Heart left ventricle (tissue), 16 donors: ENCODE measurements at places on chromosomes 5 and 9.

GRCh38 chr9:108672475-108673190, 183.2 kb downstream of the ACTL7B start:
- DNase-seq = no peak

GRCh38 chr9:100939636-100940035, 88.9 kb upstream of the PLPPR1 start:
- DNase-seq = no peak

- DNase-seq = no peak
Observed at GRCh38 chr5:40437452-40437861, 242.3 kb upstream of the PTGER4 start.

DNA sequence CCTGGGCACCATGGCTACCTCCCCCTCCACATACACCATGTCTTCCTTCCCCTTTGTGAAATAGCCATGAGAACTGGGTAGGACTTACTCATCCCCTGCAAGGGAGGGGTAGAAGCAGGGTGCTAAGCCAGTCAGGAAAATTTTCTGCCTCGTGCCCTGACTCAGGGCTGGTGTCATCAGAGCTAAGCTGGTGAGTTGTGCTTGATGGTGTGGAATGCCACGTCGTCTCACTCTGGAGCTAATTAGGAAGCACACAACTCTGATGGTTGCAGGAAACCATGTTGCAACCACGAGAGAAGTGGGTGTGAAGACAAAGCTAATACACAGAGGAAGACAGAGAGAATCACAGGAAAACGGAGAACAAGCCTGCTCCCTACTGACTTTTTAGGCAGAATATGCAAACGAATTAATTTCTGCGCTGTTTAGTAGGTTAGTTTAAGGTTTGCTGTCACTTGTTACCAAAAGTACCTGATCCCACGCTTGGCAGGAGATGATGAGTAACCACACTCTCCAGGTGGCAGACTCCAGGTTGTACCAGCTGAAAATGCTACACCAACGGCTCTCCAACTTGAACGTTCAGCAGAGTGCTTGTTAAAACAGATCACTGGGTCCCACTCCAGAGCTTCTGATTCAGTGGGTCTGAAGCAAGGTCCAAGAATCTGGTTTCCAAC, 54.5 kb downstream of the STK10 start:
- no peak for DNase-seq

- no peak for DNase-seq
Observed at GRCh38 chr5:29134418-29134817, 2059.1 kb upstream of the CDH6 start.

- DNase-seq = no peak
Observed at GRCh38 chr9:21505425-21506179, 23.5 kb upstream of the IFNE start.

DNA sequence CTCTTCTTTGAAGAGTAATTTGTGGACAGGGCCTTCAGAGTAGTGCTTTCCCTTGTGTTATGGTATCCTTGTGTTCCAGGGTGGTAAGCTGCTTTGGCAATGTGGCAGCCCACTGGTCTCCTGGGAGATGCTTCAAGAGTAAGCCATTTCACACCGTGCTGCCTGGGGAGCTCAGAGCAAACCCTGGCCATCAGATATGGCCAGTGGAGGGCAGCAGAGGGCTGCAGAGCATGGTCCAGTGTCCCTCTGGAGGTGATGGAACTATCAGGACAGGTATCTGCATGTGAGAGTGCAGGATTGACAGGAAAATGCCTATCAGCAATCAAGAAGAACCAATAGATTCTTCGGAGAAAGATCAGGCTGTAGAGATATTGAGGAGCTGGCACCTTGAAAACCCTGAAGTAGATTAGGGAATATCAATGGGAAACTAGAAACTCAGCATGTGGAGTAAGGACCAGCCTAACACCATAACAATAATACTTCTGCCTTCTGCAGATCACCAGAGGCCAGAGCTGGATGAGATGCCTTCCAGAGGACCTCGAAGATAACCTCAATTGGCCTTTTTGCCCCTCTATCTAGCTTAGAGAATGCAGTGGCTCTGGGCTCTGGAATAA, 90.8 kb downstream of the PLPPR1 start:
- peak; percentile 29 for DNase-seq

- no peak for DNase-seq
Observed at GRCh38 chr5:110932755-110933488, 138.6 kb upstream of the TSLP start.

- peak; percentile 89 for DNase-seq
Observed at GRCh38 chr9:1009101-1009707, 32.7 kb downstream of the DMRT3 start.

DNA sequence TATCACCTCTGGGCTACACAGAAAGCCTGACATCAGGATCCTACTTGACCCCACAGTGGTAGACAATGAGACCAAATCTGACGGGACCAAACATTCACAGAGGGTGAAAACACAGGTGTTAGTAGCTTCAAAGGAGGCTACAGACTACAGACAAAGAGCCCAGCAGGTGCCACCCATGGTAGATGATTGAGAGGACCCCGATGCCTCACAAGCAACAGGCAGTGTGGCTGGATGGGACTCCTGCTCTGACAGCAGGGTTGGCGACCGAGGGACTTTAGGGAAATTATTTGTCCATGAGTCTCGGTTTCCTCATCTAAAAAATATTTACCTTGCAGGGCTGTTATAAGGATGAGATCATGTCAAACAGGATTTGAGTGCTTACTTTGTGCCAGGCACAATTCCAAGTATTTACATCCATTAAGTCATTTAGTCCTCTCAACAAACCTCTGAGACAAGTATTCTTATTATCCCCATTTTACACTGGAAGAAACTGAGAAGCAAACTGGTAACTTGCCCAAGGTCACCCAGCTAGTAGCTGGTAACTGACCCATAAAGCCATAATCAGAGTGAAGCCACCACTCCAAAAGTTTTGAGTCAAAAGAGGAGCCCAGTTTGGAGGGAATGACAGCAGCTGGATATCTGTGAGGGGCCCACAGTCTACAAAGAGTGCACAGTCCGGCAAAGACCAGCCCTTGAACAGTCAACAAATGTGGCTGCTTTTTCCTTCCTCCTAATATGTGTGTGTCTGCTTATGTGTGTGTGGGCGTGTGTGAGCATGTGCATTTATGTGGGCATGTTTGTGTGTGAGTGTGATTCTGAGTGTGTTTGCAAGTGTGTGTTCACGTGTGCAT, 502.0 kb downstream of the BNC2 start:
- no peak for DNase-seq

DNA sequence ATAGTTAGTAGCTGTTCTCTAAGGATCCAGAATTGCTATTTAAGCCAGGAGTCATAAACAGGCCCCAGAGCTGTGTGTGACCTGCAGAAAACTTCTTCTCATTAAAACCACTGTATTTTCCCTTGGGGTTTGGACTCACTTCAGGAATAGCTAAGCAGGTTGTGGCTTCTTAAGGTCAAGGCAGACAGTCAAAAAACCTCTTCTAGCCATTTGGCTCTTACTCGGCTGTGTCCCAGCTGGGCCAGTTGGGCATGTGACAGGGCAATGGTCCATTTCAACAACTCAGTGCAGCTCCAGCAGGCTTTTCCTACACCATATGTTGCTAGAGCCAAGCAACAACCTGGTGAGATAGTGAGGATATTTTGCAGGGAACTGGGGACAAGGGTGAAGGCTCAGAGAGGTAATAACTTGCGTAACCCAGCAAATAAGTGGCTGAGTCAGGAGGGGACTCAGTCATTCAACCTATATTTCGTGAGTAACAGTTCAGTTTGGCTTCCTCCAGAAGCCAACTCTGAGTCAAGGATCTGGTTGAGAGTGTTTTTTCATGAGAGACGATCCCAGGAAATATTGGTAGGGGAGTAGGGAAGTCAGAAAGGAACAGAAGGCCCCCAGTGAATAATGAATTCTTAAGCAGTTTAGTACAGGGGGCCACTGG, 115.4 kb upstream of the PPP2R2B start:
- DNase-seq = no peak

GRCh38 chr9:120965344-120966012, 38.9 kb upstream of the TRAF1 start:
- DNase-seq = no peak

DNA sequence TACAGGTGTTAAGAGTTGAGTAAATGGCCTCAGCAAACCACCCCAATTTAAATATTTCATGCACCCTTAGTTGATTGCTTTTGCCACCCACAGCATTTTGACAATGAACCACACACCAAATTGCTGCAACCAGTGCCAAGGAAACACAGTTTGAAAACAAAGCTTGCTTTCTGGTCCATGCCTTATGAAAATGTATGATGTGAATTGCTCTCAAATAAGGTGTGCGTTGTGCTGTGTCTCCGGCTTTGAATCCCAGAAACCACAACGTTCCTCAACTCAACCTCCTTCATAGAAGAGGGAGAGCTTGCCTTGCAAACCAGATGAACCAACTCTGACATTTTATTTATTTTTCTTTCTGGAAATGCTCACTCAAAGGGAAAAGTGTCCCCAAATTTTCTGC, 762.7 kb downstream of the TLE1 start:
- DNase-seq = no peak

DNA sequence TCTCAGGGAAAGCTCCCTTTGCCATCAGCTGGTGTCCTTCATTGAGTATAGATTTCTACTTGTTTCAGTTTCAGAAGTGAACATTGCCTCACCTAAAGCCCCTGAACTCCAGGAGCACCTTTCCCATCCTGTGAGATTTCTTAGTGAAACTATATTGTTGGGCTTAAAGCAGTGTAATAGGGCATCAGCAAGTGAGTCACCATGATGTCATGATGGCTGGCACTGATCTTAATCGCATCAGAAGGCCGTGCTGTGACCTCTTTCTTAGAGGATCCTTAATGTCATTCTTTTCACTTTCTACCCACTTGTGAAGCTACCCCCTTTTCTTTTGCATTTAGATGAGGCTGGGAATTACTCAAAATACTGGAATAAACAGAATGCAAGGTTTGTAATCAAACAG, 401.3 kb downstream of the MTRR start:
- no peak for DNase-seq

- no peak for DNase-seq
Observed at GRCh38 chr9:81080900-81081299, 608.4 kb downstream of the TLE1 start.

DNA sequence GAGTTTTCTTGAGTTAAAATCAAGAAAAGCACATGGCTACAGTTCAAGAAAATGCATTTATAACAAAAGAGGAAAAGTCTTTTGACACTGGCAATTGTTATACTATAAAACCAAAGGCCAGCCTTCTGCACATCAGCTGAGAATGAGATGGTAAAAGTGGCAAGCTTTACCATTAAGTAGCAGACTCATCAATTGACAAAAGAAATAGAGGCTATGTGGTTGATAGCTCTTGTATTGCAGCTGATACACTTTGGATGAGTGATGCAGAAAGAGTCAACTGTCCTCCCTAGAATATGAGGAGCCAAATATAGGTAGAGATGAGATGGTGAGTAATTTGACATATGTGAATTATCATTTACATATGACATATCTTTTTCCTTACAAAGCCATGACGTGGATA, 1100.9 kb upstream of the CDH6 start:
- no peak for DNase-seq

DNA sequence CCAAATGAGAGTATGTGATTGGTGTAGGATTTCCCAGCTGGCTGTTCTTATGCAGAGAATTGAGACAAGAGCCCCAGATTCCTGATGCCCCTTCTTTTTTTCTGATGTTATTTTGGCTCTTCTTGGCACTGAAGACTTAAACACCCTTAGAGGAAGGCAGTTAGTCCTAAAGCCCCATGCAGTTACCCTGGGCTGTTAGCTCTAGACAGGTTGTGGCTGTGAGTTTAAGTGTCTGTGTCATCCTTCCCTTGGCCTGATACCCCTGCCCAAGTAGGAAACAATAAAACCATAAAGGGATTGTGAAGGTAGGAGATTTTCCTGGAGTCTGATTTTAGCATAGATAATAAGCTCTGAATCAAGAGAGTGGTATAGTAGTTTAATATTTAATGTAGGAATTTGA, 13.2 kb downstream of the TNPO1 start:
- DNase-seq = no peak

DNA sequence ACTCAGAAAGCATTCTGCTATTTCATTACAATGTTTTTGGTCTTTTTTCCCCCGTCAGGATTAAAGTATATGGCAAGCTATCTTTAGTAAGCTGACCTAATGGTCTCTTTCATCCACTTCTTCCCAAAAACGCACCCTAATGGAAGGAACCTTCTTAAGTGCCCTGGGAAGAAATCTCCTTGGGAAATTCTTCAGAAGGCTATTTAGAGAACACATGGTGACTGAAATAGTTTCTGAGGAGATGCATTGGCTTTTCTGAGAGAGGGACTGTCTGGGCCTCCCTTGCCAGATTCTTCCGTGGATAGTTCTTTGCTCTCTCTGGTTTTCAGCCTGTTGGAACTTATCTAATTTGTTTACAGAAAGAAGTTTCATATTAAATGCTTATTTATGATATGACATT, 524.1 kb upstream of the MEF2C start:
- no peak for DNase-seq

GRCh38 chr5:135105105-135105484, 71.1 kb upstream of the PITX1 start:
- DNase-seq = no peak

GRCh38 chr5:22710660-22711059, 142.5 kb downstream of the CDH12 start:
- no peak for DNase-seq

- no peak for DNase-seq
Observed at GRCh38 chr5:8633696-8634095, 764.7 kb downstream of the MTRR start.

DNA sequence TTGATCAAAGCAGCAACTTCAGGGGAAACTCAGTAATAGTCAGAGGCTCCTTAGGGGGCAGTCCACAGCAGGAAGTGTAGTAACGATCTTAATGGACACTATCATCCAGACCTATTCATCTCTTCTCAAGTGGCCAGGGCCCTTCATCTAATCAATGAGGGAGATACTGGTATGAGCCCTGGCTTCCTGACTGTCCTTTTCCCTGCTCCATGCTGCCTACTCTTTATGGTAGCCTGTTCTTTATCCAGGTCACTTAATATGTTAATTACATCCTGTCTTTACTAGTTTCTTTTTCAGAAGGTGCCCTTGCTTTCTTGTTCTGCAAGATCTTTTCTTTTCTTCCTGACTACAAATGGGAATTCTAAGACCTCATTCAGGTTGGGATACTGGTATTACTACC, 197.1 kb downstream of the CAVIN4 start:
- no peak for DNase-seq

GRCh38 chr9:122498883-122499288, 11.7 kb upstream of the OR1J2 start:
- no peak for DNase-seq

GRCh38 chr5:2894316-2894715, 142.8 kb upstream of the IRX2 start:
- DNase-seq = no peak

DNA sequence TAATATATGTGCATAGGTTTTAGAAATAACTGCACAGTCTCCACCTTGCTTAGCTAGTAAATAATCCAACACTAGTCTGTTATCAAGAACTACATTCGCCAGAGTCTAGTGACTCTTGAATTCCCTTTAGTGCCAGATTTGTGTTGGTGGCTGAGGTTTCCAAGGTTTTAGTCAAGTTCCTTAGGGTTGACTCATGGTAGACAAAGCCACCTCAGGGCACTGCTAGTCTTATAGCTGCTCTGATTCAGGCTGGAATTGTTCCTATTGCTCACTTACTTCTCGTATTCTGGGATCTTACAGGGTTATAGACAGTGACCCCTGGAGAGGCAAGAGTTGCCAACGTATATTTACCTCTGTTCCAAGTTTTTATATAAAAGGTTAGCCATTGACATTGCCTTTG, 1369.8 kb upstream of the CDH9 start:
- DNase-seq = no peak

- DNase-seq = no peak
Observed at GRCh38 chr5:91521334-91521733, 138.2 kb upstream of the ARRDC3 start.
